ENCODE measurements at places on chromosomes 16 and 17.

GRCh38 chr16:49455181-49455990 is 81.8 kb downstream of the C16orf78 start:
- DNase-seq: no peak

GRCh38 chr17:31294231-31294630 is 2.8 kb downstream of the OMG start:
- no peak for DNase-seq

DNA sequence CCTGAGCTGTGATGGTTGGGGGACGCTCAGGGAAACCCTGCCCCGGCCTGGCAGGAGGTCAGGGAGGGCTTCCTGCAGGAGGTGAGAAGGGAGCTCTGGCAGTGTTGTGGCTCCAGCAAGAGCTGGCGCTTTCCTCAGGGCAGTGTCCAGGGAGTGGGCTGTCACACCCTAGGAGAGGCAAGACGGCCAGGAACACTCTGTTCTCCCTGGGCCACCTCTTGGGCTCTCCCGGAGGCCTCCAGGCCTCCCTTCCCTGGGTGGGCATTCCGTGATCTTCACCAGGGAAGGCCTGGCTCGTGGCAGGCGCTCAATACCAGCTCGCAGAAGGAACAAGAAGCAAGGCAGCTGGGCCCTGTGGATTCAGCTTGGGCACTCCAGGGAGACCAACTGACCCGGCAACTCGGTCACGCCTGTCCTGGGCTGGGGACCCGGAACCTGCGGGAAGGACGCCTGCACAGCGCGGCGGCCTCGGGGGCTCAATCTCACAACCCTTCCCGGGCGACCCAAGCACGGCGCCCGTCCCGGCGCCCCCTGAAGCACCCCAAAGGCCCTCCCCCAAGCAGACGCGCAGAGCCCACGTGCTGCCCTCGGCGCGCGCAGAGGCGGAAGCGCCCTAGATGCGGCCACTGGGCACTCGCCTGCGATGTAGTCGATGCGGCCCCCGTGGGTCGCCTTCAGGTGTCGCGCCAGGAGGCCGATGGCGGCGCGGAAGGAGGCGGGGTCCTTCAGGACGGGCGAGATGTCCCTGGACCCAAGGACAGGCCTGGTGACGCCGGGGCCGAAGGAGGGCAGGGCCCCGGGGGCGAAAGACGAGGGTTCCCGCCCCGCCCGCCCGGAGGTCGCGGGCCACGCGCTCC is 588 bp downstream of the APRT start:
- no peak for DNase-seq

- no peak for DNase-seq
Observed at GRCh38 chr17:73135766-73136165, 29.0 kb upstream of the SSTR2 start.

GRCh38 chr17:28950017-28950751 is 1.1 kb downstream of the PHF12 start:
- DNase-seq: peak; percentile 12

DNA sequence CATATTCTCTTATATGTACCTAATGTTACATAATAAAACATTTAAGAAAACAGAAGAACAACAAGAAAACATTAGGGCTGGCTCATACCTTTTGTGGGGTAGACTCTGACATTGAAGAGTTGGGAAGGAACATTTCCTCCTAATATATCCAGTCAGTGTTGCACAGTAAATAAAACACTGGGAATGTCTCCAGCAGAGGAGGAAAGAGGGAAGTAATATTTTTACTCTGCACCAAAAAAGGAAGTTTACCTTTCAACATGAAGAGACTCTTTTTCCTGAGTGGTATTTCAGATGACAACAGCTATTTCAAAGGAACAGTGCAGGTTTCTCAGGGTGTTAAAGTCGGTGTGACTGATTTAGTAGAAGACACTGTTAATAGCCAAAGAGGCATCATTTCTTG is 31.9 kb downstream of the EPN2 start:
- DNase-seq: no peak

GRCh38 chr16:2867987-2868789 is 10.2 kb upstream of the PRSS22 start:
- DNase-seq: peak; percentile 90

DNA sequence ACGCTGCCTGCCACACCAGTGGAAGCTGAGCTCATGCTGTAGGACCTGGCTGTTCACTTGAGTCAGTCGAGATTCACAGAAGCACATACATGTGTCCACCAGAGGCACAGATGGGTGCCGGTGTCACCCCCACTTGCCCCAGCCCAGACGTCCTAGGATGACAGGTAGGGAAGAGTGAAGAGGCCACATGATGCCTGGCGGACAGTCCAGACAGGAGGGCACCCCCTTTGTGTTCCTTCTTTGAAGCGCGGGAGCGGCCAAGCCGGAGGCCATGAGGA is 8.8 kb downstream of the UBE2I start:
- DNase-seq: no peak
